ENCODE measurements at places on chromosomes 3 and 15. TPM values are rescaled to one million over a fixed set of nuclear protein-coding genes. Genes with fewer than 3 reads are reported as not detected.

Gene MAPKAPK3
- total RNA-seq: 224 TPM

Gene SCAMP5
- total RNA-seq: 1.1 TPM

Gene RNU6-1
- not detected for total RNA-seq

Gene RTP3
- not detected for total RNA-seq

Gene MAP2K1
- total RNA-seq: 108 TPM

DNA sequence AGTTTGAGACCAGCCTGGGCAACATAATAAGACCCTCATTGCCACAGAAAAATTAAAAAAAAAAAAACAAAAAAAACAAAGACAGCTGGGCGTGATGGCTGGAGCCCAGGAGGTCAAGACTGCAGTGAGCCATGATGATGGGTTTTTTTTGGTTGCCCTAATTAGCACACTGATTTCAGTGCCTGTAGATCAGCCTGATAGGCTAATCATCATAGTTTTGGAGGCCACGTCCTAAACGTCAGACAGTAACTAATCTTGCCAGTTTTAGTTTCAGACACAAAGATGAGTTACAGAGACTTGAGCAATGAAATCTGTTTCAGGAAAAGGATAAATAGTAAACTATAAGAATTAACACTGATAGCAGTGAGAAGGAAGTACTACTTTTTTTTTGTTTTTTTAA lies 55.4 kb downstream of the LRCH3 start:
- no peak for DNase-seq

DNA sequence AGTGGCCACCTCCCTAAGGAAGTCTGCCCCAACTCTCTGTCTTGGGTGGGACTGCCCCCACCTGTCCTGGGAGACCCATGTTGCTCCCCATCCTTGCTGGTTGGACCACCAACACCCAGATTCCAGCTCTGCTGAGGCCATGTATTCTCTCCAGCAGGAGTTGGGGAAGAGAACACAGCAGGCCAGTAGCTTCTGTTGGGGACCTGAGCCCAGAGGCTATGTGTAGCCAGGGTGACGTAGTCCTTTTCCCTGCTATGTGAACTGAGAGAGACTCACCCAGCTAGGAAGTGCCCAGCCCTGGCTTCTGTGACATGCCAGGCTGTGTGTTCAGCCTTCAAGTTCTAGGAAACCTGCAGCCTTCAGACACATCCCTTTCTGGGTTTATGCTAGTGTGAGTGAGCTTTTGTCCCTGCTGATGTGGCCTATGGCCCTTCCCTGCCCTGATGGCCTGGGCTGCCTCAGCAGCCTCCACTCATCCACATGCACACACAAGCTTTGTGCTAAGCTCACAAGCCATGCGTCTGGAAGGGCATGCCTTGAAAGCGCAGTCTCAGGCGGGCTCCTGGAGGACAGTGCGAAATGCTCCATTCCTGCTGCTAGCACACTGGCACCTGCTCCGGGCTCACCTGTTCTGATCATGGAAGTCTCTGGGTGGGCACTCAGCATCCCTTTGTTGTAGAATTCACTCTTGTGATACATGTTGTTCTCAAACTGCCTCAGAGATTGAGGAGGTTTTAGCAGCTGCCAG lies 42.6 kb downstream of the KY start:
- DNase-seq: no peak

GRCh38 chr15:43789409-43789808 lies 2.7 kb upstream of the SERF2 start:
- DNase-seq: no peak

DNA sequence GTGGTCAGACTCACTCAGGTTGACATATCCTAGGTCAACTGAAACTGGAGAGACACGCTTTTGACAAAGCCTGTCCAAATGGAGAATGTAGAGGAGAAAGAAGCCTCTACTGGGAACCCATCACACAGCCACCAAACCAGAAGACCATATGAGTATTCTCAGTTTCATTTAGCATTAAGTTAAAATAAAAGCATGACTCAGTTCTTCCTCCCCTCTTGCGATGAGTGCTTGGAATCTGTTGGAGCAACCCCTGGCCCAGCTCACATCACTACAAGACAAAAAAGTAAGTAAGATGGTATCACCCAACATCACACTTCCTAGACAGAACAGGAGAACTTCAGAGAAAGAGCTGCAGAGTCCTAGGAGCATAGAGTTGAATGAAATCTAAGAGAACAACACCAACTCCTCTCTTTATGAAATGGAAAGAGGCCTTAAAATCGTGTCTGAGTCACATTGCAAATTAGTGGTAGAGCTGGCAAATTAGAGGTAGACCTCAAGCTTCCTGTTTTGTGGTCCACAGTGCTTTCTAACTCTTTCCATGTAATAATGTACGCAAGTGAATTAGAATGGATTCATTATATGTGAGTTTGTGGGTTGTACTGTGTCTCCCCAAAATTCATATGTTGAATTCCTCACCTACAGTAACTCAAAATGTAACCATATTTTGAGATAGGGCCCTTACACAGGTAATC lies 51.2 kb downstream of the FGF12 start:
- no peak for DNase-seq

GRCh38 chr3:127041933-127042332 lies 59.0 kb downstream of the PLXNA1 start:
- DNase-seq: no peak

DNA sequence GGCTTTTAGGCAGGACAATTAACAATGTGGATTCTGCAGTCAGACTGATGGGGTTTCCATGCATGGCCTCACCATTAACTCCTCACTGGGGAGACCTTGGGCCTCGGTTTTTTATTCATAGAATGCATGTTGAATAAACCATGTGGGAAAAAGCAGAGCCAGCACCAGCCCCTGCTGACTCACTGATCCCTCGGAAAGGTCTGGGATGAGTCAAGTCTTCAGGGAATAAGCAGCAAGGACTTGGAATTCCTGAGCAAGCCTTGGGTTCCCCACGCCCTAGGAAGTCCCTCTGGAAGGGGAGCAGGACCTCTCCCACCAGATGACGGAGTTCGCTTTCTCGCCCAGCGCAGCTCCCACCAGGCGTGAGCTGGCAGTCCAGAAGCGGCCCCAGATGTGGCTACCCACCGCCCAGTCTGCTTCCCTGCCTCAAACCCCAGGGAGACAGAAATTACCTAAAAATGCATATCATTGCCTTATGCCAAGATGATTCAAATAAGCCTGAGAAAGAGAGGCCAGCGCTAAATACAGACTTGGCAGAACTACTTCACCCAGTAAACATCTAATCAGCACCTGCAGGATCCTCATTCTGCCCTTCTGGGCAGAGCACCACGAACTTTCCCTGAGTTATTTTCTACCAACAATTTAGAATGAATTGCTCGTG lies 45.4 kb downstream of the BTD start:
- DNase-seq: no peak

DNA sequence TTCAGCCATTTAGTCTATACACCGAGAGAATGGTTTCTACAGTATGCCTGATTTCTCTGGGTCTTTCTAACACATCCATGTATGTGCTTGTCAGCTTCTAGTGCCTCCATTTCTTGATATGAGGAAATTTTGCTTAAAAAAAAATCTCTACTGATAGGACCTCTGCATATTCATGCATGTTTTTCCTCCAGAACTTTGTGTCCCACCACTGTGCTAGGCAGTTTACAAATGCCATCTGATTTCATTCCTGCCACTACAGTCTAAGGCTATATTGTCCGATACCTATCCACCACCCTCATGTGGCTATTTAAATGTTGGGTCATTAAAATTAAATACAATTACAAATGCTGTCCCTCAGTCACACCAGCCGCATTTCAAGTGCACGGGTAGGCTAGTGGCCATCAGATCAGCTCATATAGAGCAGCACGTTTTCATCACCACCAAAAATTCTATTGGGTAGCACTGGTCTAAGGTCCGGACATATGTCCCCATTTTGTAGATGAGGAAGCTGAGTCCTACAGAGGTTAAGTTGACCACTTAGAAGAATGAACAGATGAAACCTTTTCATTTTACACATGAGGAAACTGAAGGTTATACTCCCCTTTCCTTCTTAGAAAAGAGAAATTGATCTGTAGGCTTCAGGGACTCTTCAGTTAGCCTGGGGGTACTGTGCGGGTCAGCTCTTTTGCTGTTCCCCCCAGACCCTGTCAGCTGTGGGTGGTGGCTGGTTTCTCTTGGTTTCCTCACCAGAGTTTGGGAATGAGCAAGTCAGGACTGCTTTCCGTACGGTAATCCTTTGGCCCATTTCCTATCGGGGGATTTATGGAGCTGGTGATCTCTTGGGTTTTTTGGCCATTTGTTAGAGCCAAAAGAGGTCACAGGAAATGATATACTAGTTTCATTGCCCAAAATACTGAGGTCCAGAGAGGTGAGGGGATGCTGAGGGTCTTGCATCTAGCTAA lies 56.5 kb downstream of the SMAD3 start:
- no peak for DNase-seq

GRCh38 chr3:15315003-15315402 lies 17.4 kb downstream of the SH3BP5 start:
- no peak for DNase-seq

DNA sequence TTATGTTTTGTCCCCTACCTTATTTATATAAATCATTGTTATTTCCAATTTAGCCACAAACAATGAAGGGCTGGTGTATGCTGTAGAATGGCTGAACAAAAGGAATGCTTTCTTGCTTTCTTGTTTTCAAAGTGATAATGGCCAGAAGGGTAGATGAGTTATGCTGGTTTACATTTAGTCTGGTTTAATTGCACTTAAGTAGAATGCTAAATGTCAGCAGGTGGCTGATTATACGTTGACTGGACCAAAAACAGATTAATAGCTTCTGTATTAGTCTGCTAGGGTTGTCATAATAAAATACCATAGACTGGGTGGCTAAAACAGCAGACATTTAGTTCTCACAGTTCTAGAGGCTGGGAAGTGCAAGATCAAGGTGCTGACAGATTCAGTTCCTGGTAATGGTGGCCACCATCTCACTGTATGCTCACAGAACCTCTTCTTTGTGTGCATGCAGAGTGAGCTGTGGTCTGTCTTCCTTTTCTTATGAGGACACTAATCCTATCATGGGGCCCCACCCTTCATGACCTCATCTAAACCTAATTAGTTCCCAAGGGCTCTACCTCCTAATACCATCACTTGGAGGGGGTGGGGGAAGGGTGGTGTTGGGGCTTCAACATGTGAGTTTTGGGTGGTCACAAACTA lies 17.1 kb upstream of the XIRP1 start:
- DNase-seq: no peak

- no peak for DNase-seq
Measured at GRCh38 chr15:60442763-60443162, 36.2 kb downstream of the ICE2 start.

DNA sequence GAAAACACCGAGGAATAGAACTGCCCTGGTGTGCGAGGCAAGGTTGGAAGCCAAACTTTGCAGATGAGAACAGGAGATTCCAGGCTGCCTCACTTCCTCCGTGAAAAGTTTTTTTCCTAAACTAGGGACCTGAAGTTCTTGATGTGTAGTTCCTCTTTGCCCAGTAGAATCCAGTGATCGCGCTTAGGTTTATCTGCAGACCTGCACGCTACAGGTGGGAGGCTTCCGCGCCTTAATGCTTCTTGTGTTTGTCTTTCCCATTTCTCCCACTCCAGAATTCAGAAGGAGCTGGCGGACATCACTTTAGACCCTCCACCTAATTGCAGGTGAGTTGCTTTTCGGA lies 5.4 kb downstream of the UBE2E1 start:
- DNase-seq: no peak

GRCh38 chr3:126134219-126134975 lies 46.0 kb downstream of the ALDH1L1 start:
- DNase-seq: peak; percentile 61

- no peak for DNase-seq
Measured at GRCh38 chr15:95972041-95972553, 358.4 kb upstream of the NR2F2 start.

DNA sequence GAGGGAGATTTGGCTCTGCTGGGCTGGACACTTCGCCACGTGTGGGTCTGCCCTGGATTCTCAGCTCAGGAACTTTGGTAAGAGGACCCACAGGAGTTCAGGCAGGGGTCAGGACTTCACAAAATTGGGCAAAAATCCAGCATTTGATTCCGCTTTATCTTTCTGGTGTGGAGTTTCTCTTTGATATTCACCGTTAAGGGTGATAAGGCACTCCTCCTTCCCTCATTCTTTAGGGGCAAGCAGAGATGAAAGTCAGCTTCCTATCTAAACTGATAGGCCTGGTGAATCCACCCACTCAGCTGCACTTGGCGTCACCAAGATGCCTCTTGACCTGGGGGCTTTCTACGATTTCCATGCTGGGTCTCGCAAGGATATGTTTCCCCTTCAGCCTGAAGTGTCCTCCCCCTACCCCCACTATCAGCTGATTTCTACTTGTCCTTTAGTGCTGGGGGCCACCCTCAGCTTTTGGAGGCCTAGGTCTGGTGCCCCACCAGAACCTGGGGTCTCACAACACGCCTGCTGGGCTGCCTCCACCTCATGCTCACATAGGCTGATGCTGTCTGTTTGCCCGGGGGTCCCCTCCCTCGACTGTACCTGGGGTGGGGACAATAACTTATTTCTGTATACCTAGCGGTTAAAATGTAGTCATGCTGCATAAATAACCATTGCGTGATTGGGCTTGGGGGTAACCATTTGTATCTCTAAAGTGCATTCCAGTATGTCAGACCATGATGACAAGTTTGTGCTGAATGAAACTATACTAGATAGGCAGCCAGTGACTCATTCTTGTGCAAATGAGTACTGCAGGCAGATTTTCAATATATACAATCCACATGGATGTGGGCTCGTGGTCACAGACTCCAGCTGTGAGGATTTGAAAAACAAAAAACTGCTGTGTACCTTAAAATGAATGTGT lies 248.3 kb downstream of the ADAMTS17 start:
- no peak for DNase-seq

DNA sequence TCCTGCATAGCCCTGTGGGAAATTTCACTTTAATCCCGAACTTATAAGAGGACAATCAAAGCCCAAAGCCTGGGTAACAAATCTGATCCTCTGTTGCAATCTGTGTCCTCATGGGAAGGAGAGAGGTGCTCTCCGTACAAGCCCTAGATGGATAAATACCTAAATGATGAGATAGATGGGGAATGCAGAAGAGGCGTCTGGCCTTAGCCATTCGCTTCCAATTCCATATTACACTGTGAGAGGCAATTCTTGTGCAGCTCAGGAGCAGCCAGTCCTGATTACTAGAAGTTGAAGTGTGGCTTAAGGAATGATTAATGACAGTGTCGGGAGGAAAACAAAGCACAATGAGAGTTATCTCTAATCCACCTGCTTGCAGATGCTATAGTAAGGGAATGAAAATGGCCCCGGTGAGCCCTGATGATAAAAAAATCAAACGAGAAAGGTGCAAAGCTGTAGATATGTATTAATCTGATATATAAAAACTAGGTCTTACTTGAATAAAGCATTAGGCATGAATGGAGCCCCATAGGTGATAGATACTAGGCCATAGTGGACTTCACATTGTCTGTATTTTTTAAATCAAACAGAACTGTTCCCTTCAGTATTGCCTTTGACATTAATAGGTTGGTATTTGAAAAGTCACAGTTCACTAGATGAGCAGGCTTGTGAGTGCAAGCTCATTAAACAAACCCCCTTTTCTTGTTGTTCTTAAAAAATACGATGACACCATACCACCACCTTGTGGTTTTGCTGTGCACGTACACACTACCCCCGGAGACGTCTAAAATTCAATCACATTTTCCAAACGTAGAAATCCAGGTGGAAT lies 54.2 kb upstream of the TMCO5A start:
- no peak for DNase-seq

Measured in activated CD8-positive, alpha-beta T cell treated with anti-CD3 and anti-CD28 coated beads, Interleukin-2, amount 10 ng/mL, durations not matched to agents 7 days and 5 days (primary cell).